ENCODE measurements at places on chromosomes 12 and 14. TPM values are rescaled to one million over a fixed set of nuclear protein-coding genes. Genes with fewer than 3 reads are reported as not detected.

GRCh38 chr14:95611293-95611880 lies 74.8 kb upstream of the TCL1B start:
- no peak for DNase-seq

DNA sequence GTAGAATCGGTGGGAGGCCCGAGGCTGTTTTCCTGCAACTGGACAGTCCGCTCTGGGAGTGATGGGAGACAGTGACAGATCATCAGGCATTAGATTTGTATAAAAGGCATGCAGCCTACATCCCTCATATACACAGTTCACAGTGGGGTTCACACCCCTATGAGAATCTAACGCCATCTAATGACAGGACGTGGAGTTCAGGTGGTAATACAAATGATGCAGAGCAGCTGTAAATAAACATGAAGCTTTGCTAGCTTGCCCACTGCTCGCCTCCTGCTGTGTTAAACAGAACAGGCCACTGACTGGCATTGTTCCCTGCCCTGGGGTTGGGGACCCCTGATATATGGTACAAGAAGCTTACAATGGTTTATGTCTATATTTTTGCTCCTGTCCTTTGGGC lies 179.0 kb downstream of the LRFN5 start:
- DNase-seq: no peak

GRCh38 chr12:66352197-66352596 lies 49.9 kb downstream of the HELB start:
- DNase-seq: no peak

GRCh38 chr12:116222358-116222757 lies 55.1 kb downstream of the MED13L start:
- peak; percentile 22 for DNase-seq

Gene PIK3C2G
- total RNA-seq: not detected

Gene RAD51AP1
- 57.9 TPM for total RNA-seq

Gene NDRG2
- total RNA-seq: 4.0 TPM
